PC-3 (cell line): ENCODE measurements at places on chromosomes 2 and 18.

- DNase-seq = no peak
Measured at GRCh38 chr18:70535041-70535440, 246.2 kb downstream of the SOCS6 start.

DNA sequence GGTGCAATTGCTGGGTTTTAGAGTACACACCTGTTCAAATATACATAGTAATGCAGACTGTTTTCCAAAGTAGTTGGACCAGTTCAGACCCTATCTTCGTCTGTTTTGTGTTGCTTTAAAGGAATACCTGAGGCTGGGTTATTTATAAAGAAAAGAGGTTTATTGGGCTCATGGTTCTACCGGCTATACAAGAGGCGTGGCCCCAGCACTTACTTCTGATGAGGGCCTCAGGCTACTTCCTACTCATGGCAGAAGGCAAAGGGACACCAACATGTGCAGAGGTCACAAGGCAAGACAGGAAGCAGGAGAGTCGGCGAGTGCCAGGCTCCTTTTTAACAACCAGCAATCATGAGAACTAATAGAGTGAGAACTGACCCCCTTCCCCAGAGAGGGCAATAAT, 21.9 kb upstream of the EMILIN2 start:
- DNase-seq = no peak

- DNase-seq = no peak
Measured at GRCh38 chr2:126449677-126450076, 206.3 kb upstream of the GYPC start.

- DNase-seq = no peak
Measured at GRCh38 chr2:232113821-232114220, 152.3 kb downstream of the DIS3L2 start.

DNA sequence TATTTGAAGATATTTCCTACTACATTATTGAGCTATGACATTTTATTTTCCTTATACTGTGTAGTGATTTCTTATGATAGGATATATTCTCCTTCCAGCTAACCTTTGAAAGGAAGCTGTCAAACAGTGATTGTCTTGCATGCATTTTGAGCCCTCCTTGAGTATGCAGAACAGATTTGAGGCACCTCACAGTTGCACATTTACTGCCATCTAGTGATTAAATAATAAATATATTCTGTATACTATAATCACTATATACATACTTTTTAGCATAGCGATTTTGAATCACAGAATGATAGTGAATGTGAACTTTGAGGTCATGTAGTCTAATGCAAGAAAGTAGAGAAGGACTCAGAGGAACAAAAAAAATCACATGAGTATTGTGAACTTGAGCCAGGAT, 268.4 kb upstream of the CDH19 start:
- peak; percentile 40 for DNase-seq

GRCh38 chr2:46976556-46977279, 61.1 kb upstream of the MCFD2 start:
- DNase-seq = no peak

DNA sequence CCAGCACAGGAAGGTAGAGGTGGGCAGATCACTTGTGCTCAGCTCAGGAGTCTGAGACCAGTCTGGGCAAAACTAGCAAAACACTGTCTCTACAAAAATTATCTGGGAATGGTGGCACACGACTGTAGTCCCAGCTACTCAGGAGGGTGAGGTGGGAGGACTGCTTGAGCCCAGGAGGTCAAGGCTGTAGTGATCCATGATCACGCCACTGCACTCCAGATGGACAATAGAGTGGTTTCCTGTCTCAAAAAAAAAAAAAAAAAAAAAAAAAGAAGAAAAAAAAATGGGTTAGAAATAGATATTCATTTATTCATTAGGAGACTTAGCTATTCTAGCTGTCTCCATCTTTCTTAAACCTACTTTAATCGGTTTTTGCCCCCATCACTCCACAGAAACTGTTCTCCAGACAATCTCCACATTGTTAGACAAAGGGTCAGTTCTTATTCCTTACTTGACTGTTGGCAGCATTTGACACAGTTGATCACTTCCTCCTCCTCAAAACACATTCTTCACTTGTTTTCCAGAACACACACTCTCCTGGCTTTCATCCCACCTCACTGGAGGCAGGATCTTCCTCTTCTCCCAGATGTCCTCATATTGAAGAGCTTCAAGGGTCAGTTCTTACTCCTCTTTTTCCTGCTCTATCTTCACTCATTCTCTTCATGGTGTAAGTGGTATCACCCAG, 103.1 kb downstream of the DTNB start:
- no peak for DNase-seq

GRCh38 chr18:32036506-32037180, 18.0 kb downstream of the RNF125 start:
- DNase-seq = no peak

- DNase-seq = no peak
Measured at GRCh38 chr18:37987901-37988300, 422.3 kb upstream of the CELF4 start.

DNA sequence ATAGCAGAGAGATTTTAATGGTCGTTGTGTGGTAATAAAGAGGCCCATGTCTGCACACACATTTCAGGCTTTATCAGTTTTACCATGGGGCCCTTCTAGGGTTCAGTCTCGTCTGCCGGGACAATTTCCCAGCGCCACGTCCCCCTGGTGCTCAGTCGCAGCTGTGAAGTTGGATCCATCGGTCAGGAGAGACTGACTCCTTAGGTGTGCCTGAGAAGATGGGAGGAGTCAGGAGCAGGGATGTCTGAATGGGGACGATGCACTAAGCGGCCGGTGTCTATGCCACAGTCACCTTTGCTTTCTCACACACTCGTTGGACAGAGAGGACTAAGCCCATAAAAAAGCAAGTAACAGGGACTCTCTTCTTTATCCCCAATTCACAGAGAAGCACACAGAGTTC, 71.4 kb downstream of the TWIST2 start:
- no peak for DNase-seq

DNA sequence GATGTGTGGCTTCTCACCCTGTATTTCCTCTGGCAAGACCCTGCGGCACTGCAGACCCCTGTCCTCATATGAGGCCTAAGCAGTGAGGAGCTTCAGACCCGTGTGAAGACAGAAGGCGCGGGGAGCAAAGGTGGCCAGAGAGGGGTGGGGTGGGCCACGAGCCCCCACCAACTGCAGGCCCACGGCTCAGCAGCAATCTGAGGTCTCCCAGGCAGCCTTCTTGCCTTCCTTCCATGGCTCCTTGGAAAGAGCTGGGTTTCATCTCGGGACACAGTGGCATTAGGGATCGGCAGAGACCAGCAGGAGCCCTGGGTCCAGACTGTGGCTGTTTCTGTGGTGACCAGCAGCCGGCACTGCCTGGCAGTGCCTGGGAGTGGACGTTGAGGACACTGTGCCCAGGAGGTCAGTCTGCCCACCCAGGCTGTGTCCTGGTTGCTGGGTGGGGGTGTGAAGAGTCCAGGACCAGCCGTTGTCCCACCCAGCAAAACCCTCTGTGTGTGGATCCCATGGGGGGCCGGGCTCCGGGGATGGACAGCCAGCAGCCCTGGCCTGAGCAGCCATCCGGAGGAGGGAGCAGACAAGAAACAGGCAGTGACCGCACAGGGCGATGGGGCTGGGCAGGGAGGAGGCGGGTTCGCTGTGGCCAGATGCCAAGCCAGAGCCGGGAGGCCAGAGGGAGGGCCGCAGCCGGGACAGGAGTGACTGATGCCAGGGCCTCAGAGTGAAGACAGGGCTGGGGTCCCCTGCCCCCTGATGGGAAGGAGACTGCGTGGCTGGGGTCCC, 73.8 kb downstream of the RRM2 start:
- no peak for DNase-seq

DNA sequence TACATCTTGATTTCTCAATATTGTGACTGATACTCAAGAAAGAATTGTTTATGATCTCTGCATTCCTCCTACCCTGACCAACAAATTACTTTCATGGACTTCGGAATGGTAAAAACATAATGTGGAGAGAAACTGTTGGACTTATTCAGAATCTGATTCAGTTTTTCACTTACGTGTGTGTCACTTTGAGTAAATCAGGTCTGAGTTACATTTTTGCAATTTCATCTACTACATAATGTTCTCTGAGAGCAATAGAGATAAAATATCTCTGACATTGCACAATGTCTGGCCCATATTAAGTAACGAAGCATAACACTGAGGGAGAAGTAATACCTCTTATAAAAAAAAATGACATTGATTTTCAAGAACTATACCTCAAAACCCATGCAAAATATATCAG, 1337.9 kb upstream of the CHAC2 start:
- DNase-seq = no peak

DNA sequence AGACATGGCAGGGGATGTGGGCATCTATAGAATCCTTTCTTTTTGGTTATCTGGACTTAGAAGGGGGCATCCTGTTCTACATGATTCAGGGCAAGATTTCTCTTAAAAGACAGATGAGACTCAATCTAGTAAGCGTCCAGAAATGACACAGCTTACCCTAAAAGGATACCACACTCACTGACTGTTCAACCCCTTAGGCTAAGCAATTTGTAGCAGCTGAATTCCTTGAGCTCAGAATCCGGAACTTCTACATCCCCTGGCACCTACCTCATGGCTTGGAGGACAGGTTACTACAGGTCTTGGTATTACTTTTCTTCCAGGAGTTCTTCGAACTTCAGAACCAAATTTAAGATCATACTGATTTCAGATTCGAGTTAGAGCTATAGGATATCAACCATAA, 138.4 kb downstream of the LAMA3 start:
- peak; percentile 43 for DNase-seq

GRCh38 chr2:175154661-175155082, 13.3 kb downstream of the ATF2 start:
- peak; percentile 93 for DNase-seq

GRCh38 chr2:85264471-85264870, 63.3 kb downstream of the TGOLN2 start:
- no peak for DNase-seq

DNA sequence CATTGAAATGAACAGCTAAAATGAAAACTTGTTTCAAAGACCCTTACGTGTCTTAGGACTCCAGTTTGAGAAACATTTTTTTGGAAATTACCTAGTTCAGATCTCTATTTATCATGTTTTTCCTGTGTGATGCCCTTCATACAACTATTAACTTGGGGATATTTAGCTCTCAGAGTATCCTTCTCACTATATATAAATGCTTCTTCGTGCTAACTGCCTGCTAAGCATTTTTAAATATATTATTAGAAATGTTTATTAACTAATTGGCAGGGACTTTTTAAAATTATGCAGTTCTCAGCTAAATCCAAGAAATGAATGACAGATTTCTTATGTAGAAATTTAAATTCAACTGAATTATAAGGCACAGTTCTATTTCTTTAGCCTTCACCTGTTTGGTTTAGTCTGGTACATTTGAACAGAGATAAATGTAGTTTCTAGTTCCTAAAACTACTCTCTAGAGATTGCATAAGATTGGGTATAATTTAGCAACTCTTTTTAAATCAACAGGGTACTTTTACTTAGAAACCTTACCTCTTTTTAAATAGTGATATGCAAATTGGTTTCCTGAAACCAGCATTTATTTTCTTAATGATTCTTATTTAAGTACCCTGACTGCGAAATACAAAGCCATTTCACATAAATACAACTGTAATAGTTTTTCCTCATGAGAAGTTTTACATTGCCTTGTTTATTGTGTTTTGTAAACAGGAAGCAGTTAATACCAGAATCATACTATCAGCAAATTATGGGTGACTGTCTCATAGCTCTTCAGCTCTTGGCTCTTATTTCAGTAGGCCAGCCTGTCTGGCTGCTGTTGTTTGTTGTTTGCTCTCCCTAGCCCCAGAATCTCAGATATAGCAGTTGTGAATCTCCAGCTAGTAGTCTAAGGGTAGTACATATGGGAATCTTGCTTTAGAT, 140.7 kb downstream of the PTRHD1 start:
- DNase-seq = no peak

DNA sequence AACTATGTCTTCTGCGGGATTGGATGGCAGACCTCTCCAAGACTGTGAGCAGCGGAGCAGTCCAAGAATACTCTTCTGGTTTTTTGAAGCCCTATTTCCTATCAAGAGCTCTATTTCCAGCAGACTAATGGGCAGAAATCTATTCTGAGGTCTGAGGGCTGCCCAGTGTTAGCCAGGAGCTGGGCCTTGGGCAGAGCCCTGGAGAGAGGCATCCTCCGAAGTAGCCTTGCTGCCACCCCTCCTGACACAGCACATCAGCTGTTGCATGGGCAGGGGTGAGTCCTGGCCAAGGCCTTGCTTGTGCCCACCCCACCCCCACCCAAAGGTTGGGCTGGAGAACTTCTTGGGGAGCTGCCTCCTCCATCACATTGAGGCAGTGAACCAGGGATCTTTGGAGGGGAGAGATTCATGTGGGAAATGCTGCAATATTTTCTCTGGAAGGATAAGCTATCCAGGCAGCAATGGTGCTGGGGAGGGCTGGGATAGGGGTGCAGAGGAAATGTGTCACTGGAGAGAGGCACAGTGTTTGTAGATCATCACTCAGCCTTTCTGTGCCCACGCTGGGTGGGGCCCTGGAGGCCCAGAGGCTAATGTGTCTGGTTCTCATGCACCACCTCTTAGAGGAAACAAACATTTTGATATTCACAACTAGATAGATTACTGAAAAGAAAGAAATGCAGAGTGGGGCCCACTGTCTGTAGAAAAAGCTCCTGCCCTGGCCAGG, 104.7 kb downstream of the VSNL1 start:
- DNase-seq = no peak

- DNase-seq = no peak
Measured at GRCh38 chr2:65075605-65076344, 19.6 kb downstream of the CEP68 start.

GRCh38 chr2:107804608-107805498, 21.8 kb upstream of the RGPD4 start:
- peak; percentile 63 for DNase-seq

- DNase-seq = no peak
Measured at GRCh38 chr2:55761526-55761925, 67.9 kb upstream of the PNPT1 start.
